RKO (cell line): ENCODE measurements at places on chromosomes 12 and 14.
A peak's percentile ranks its signal among the peaks of the same experiment; 100 is the strongest.

DNA sequence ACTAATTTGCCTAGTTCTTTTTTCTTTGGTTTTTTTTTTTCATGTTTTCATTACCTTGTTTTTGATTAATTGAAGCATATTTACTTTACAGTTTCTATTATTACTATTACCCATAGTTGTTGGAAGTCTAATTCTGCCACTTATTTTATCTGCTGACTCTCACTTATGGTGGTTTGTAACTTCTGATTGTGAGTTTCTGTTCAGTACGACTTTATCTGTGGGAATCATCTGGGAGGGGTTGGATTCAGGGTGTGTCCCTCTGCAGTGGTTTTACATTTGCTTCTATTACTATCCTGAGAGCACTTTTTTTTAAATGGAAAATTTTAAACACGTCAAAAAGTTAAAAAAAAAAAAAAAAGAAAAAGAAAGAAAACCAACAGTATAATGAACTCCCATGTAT lies 26.4 kb upstream of the SOS2 start:
- DNase-seq, result no peak

- no peak for DNase-seq
Measured at GRCh38 chr14:22177870-22178269, 411.2 kb downstream of the DAD1 start.

GRCh38 chr12:106767206-106767605 lies 7.3 kb upstream of the RIC8B start:
- DNase-seq, result no peak

DNA sequence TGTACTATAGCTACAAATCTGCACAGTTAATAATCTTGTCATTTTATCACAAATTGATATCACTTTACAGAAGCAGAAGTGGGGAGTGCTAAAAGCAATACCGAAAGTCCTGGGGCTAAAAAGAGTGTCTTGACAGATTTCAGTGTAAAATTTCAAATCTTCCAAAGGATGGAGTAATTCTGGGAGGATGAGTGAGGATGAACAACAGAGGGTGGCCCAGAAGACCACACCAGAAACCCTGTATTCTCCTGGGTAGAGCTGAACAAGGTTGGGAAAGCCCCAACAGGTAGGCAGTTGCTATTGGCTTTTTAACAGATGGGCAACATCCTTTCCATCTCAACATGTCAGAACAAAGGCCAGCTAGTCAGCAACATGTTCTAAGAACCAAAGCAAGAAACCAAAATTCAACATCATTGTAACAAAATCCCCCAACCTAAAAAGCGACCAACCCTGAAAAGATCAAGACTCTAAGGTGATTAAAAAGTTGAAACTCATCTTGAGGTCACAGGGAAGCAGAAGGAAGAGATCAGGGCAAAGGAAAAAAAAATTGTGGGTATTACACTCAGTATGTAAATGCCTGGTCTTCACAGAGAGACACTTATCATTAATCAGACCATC lies 38.8 kb downstream of the CBX5 start:
- DNase-seq, result no peak

- no peak for DNase-seq
Measured at GRCh38 chr12:123607756-123608155, 5.9 kb downstream of the DDX55 start.

DNA sequence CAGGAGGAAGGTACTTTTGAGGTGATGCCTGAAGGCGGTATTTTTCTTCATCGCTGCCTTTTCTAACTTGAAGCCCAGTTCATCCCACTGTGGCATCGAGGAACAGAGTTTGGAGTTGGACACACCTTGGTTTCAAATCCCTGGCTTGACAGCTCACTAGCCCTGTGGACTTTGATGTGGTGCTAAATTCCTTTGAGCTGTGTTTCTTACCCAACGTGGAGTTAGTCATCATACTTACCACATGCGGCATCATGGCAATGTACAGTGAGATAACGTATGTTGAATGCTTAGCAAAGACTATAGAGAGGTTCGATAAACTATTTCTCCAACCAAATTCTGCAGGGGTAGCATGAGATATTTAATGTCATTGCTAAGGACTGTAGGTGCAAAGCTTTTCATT lies 3.4 kb downstream of the PLEKHG3 start:
- DNase-seq, result peak; percentile 74

GRCh38 chr12:65282840-65283239 lies 4.4 kb downstream of the MSRB3 start:
- peak; percentile 27 for DNase-seq

GRCh38 chr14:93171376-93171775 lies 13.3 kb downstream of the MOAP1 start:
- DNase-seq, result no peak

DNA sequence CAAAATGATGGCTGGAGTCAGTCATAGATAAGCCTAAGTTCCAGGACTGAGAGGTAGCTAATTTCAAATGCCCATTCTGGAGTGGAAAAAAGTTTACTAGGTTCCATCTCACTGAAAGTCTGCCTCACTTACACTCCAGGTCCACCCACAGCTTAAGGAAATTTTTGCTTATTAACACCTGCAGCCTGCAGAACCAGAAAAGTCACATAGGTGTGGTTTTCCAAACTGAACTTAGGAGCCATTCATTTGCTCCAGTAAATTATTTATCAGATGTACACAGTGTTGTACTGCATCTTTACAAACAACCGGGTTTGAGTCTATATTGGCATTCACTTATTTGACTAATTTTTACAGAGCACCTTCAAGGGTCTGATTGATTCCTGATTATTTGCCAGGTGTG lies 157.4 kb upstream of the ARID2 start:
- no peak for DNase-seq

- DNase-seq, result no peak
Measured at GRCh38 chr14:36646664-36647416, 14.8 kb upstream of the PAX9 start.

GRCh38 chr12:131239384-131240094 lies 285.8 kb downstream of the ADGRD1 start:
- DNase-seq, result no peak

DNA sequence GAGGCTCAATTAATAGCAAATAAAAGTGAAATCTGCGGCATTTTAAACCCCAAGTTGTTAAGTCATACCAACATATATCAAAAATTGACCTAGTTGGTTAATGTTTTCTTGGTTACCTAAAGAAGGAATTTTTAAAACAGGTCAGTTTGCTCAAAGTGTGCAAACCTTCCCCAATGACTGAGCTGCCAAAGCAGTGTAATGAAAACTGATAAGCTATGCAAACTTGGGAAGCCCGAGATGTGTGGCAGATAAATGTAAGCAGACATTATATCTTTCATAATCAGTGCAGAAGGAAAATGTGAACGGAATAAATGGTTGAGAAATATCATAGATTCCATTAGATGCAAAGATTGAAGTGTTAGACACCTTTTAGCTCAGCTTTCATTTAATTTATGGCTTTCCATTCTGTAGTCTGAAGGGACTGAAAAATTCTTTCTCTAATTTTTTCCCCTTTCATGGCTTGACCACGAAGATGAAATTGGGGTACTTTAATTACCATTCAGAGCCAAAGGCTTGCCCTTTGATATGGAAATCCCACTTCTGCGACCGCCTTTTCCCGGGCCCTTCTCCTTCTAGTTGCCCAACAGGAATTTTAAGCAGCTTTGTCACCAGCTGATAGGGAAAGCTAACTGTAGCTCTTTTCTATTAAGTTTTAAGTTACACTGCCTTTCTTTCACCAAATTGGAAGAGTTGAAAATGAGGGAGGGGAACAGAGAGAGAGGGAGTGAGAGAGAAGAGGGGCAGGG lies 306.6 kb upstream of the SOX5 start:
- no peak for DNase-seq

GRCh38 chr12:109115758-109116610 lies at the start of gene ACACB:
TSS of gene ACACB (plus strand) at chr12:109116587. CDS start at chr12:109139406, 22,819 bp downstream.
- DNase-seq, result no peak

DNA sequence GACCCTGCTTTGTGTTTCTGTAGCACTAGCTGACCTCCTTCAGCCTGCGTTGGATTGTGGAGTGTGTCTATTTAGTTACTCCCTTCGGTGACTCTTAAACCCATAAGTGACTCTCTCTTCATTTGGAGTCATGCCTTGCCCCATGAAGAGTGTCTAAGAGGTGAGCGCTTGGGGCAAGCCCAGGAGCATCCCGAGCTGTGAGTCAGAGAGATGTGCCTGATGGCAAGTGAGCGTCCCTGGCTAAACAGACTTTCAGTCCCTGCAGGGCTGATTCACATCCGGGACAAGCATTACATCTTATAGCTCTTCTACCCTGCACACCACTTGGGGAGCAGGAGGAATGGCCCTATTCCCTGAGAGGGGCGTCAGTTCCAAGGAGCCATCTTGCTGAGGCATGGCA lies 24.3 kb upstream of the ATF1 start:
- no peak for DNase-seq

- DNase-seq, result no peak
Measured at GRCh38 chr12:95130096-95130495, 56.7 kb upstream of the NR2C1 start.

- no peak for DNase-seq
Measured at GRCh38 chr12:39125566-39125965, 220.2 kb upstream of the CPNE8 start.

GRCh38 chr12:24898185-24898584 lies 50.7 kb downstream of the BCAT1 start:
- DNase-seq, result no peak

DNA sequence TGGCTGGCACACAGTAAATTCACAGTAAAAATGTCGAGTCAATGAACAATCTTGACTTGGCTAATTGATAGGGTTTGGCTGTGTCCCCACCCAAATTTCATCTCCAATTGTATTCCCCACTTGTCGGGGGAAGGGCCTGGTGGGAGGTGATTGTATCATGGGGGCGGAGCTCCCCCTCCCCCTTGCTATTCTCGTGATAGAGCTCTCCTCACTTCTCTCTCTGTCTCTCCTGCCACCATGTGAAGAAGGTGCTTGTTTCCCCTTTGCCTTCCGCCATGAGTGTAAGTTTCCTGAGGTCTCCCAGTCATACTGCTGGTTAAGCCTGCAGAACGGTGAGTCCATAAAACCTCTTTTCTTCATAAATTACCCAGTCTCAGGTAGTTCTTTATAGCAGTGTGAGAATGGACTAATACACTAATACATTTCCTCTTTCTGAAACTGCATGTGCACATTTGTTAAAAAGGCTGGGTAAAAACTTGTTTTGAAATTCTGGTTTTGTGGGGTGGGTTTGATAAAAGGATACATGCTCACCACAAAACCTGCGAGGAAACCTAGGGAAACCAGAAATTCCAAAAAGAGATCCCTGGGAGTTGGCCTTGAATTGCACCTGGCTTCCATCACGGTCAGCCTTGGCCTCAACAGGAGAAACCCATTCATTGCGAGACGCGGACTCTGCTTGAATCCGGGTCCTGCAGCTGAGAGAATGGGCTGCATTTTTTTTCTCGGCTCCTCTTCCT lies 16.2 kb upstream of the MYL2 start:
- DNase-seq, result no peak

DNA sequence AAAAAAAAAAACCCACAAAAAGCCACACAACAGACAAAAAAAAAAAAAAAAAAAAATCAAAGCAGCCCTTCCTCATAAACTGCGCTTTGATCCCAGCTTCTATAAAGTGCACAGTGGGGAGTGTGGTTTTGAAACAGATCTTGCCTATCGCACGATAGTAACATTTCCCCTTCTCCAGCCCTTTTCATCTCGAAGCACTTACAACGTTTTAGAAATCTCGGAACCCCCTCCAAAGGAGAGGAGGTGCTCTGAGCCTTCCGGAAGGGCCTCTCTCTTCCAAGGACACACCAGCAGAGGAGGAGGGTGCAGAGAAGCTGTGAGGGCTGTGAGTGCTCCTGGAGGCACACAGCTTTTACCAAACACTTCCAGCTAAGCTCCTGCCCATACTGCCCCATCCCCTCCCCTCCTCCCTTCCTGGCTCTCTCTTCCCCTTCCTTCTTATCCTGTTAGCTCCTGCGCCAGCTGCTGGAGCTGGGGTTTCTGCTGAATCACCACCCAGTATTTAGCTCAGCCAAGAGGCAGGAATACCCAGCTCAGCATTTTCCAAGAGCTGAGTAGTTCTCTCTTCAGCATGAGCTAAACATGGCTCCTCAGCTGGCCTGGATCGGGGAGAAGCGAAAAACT lies 28.4 kb downstream of the SLC7A8 start:
- DNase-seq, result peak; percentile 12

- DNase-seq, result no peak
Measured at GRCh38 chr12:11584221-11584855, 65.1 kb upstream of the ETV6 start.

DNA sequence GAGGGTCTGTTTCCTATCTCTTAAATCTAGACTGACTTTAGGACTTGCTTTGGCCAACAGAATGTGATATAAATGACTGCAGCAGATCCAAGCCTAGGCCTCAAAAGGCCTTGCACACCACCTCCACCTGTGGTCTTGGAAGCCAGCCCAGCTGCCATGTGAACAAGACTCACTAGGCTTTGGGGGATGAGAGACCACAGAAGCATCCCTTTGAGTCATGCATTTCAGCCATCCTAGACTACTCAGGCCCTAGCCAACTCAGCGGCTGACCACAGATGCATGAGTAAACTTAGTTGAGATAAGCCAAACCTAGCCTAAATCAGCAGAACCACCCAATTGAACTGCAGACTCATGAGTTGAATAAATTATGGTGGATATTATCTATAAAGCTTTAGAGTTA lies 87.7 kb downstream of the KCNH5 start:
- DNase-seq, result peak; percentile 74

DNA sequence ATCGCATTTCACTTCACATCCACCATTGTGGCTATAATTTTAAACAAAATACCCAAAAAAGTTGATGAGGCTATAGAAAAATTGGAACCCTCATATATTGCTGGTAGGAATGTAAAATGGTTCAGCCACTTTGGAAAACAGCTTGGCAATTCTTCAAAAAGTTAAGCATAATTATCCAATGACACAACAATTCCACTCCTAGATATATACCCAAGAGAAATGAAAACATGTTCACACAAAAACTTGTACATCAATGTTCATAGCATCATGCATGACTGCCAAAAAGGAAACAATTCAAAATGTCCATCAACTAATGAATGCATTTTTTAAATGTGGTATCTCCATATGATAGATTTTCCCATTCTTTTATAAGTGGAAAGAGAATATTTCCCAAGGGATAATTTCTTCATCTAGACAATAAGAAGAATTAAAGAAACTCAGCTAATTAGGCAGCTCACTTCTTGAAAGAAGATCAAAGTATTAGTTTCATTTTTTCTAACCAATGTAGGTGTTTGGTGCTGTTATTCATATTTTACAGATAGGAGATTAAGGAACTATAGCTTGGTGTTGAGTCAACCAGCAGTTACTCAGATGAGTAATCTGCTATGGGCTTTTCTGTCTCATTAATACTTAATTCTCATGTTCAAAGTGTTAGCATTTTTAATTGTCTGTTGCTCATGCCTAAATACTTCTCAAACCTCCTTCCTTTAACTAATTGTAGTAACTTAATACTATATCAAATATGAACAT lies 32.8 kb downstream of the YEATS4 start:
- peak; percentile 31 for DNase-seq
